NCI-H1930 (cell line): ENCODE measurements at places on chromosomes 7 and 10.

- no peak for DNase-seq
These were observed 234.4 kb downstream of the ARL4A start for GRCh38 chr7:12921751-12922345.

- no peak for DNase-seq
These were observed 614.2 kb upstream of the FOXK1 start for GRCh38 chr7:4067874-4068273.

DNA sequence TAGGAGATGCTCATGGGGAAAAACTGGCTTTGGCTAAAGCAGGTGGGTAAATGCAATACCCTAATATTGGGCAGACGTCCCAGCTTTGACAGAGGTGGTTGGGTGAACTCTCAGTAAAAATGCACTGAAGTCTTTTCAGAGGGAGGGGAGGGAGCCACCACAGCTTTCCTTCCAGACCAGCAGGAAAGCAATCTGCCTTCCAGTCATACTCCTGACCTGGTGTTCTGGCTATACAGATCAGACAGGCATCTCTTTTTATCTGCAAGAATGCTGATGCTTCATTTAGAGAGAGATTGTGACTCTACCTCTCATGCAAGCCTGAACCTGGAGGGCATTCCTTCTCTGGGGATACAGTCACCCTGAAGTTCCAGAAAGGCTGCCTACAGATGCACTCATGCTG is 52.6 kb upstream of the ICA1 start:
- no peak for DNase-seq

GRCh38 chr7:75617634-75618234 is 121.0 kb downstream of the HIP1 start:
- DNase-seq: no peak

DNA sequence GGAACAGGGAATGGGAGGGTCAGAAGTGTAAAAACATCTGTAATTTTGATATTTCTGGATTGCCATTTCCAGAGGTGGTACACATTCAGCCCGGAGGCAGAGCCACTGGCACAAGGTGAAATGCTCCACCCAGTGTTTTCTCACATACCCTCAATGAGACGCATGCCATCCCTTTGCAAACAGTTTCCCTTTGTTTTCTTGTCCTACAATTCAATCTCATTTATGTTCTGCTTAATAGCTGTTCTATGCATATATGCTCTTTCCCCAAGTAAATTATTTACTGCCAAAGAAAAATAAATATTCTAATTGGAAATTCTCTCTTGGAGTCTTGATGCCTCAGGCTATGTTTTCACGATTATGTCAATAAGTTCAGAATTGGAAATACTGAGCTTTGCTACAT is 369.7 kb upstream of the AKR1E2 start:
- DNase-seq: no peak

DNA sequence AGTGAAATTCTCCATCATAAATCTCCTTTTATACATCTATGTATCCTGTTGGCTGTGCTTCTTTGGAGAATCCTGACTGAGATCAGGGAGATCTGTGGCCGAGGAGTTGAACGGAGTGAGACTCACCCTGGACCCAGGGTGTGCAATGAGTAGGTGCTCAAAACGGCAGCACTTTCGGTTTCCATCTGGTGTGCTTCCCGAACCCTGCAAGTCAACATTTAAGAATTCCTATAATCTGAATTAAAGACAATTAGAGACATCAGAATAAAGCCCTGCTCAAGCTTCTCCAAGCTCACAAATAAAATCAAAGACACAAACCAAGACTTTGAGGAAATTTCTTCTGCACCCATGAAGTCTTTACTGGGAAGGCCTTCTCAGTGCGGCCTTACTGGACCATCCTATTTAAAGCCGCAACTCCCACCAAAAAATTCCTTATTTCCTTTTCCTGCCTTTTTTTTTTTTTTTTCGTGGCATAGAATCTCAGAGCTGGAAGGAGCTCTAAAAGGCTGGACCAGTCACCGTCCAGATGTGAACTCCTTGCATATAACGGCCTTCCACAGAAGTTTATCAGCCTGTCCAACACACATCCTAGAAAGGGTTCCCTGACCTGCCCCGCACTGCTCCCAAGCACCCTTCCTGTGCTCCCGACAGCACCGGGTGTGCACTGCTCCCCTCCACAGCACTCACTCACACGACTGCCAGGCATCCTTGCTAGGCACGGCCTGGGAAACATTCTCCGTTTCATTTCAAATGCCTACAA is 29.7 kb downstream of the GNA12 start:
- no peak for DNase-seq

- DNase-seq: no peak
These were observed 28.7 kb upstream of the ST8SIA6 start for GRCh38 chr10:17483079-17483478.

DNA sequence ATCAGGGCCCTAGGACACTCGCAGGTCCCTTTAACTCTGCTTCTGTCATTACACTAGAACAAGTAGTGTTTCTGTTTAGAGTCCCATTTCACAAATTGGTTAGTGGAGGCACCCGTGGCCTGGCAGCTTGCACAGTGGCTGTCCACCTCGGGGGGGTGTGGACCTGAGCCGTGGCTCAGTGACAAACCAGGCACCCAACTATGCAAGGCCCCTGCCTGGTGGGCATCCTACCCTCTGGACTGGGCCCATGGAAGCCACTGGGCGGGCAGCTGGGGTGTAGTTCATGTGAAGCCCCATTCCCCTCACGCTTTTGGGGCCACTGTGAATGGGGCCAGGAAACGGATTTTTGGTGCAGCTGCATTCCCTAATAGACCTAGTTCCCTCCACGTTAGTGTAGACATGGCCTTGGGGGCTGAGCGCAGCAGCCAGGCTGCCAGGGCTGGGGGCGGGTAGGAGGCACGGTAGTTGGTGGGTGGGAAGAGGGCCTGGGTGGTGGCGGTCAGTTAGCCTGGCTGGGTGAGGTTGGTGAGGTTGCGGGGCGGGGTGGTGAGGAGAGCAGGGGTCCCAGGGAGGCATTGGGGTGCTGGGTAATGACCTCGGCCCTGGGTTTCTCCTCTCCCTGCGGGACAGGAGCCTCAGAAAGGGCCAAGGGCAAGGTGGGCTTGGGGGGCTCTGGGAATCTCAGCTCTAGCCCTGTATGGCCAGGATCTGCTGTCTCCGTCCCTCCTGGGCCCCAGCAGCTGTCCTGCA is 18.7 kb downstream of the ZNF316 start:
- no peak for DNase-seq

DNA sequence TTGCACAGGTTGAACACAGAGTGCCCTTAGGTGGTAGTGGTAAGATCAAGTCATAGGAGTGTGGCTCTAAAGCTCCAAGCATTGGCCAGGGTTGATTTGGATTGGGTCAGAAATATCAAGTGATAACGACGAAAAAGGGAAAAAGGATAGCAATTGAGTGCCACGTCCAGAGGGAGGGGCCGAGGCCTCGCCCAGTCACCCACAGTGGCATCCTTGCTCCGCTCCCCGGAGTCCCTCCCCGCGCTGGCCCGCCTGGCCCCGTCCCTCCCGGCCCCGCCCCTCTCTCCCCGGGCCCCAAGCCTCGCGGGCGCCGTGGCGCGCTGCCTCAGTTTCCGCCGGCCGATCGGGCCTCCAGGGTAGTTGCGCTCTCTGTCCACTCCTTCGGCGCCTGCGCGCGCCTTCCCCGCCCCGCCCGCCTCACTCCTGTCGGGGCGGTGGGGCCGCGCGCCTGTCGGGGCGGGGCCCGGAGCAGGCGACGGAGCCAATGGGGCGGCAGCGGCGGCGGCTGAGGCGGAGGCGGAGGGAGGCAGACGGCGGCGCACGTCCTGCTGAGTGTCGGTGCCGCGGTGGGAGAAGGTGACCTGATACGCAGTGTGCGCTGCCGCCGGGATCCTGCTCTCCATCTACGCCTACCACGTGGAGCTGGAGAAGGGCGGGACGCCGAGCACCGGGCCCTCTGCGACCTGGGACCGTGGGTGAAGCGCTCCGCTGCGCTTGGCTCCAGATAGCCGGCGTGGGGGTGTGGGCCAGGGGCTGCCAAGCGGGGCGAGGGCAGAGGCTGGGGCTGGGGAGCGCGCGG is 209.1 kb upstream of the ZNF722 start:
- peak; percentile 79 for DNase-seq

GRCh38 chr10:3048119-3049019 is 19.0 kb upstream of the PFKP start:
- DNase-seq: no peak

- DNase-seq: no peak
These were observed 74.6 kb downstream of the FOXL3 start for GRCh38 chr7:364536-364935.

GRCh38 chr10:117152668-117153067 is 14.6 kb upstream of the VAX1 start:
- no peak for DNase-seq

DNA sequence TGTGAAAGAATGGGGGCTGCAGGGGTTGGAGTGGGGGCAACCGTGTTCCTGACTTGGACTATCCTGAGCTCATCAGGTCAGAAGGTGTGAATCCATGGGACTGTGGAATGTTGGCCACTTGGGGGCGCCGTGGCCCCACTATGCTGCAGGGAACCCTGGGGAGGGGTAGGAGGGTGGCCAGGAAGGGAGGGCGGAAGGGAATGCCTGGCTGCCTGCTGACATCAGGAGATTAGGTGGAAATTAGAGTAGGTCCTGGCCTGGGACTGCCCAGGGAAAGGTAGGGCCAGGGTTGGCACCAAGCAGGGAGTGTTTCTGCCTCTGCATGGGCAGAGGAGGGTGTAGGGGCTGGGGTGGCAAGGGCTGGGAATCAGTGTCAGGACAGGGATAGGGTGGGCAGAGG is 65.8 kb upstream of the PRSS58 start:
- peak; percentile 70 for DNase-seq

DNA sequence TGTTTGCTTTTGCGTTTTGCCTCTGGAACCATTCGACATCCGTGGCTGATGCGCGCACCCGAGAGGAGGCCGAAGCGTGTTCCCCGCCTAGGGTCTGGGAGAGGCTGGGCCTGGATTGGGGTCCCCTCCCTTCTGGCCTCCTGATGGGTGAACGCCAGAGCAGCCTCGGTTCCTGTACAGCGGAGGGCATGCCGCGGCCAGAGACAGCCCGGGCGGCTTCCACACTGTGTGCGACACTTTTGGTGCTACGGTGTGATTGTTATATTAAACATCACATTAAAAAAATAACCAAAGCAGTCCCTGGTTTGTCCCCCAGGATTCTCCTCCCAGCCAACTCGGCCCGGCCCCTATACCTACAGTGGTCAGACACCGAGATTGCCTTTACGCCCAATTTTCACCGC is 3.7 kb upstream of the HOXA7 start:
- DNase-seq: no peak

DNA sequence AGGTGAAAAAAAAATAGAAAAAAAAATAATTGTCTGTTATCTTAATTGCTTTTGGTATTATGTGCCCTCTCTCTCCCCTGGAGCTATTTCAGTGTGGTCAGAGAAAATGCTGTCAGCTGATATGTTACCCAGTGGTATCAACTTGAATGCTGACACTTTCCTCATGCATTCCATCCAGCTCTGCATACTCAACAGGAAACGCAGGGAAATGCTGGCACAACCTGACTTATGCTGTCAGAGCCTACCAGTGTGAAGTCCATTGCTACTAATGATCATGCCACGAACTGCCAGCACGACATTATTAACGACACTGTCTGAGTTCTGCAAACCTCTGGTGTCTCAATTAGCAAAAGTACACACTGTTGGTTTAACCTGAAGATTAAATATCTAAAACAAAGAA is 182.8 kb downstream of the ZWINT start:
- no peak for DNase-seq

- DNase-seq: no peak
These were observed 292.5 kb upstream of the ZNF32 start for GRCh38 chr10:43940898-43941837.

DNA sequence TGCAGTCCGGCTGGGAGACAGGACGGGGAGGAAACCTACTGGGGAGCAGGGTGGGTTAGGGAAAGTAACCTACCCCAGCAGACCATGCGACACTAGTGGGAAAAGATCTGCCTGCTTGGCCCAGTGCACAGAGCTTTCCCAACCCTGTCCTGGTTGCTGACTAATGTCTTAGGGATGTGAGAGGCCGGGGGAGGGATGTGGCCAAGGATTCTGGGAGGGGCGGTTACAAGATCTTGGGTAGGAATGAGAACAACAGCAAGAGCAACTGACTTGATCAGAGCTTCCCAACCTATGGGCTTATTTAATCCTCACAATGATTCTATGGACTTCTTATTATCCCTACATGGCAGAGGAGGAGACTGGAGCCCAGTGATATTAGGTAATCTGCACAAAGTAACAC is 24.0 kb upstream of the EIF5AL1 start:
- no peak for DNase-seq

DNA sequence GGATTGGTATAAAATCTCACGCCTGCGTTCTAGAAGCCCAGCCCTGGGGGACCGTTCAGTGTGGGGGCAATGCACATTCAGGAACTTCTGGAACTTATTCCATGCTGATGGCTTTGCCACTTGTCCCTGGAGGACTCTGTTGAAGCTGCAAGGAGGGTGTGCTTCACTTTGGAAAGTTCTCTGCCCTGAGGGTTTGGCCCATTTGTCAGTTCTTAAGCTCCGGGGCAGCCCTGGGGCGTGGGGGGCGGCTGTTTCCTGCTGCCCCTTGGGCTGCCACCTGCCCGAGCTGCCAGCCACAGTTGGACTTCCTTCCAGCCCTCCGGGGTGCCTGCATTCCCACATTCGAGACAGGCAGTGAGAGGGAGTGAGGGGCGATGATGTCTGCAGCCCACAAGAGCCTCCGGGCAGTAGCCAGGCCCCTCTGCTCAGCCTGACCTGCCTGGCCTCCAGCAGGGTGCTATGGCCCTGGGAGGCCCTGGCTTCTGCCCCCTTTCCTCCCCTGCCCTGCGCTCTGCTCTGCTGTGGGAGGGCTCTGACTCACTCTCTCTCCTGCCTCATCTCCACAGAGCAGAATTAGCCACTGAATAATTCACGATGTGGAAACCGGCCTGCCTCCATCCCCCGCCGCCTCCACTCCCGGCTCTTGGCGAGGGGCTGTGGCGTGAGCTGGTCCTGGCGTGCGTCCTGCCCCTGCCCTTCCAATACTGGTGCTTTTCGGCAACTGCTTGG is 1.9 kb downstream of the TTYH3 start:
- no peak for DNase-seq

DNA sequence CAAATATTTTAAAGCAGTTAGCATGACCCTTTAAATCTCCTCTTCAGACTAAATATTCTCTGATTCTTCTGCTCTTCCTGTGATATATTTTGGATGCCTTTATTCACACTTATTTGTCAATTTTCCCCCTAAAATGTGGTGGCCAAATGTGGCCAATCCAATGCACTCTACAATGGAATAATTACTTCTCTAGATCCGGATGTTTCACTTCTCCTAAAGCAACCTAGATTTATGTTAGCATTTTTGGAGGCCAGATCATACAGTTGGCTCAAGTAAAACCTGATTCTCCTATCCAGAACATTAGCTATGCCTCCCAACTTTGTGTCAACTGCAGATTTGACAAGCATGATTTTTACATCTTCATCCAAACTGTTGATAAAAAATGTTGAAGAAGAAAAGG is 153.7 kb downstream of the CREB5 start:
- DNase-seq: no peak

GRCh38 chr7:149871576-149871975 is 2.2 kb upstream of the ATP6V0E2 start:
- no peak for DNase-seq

- no peak for DNase-seq
These were observed 245.5 kb downstream of the SKAP2 start for GRCh38 chr7:26618898-26619297.

GRCh38 chr7:127551941-127552340 is 33.5 kb downstream of the GCC1 start:
- DNase-seq: no peak

GRCh38 chr10:131142517-131143380 is 168.8 kb downstream of the TCERG1L start:
- peak; percentile 10 for DNase-seq
